Activated naive CD8-positive, alpha-beta T cell treated with anti-CD3 and anti-CD28 coated beads, Interleukin-2, amount 10 ng/mL, durations not matched to agents 7 days and 5 days (primary cell): ENCODE measurements at places on chromosomes 5 and 9. TPM values are rescaled to one million over a fixed set of nuclear protein-coding genes. Genes with fewer than 3 reads are reported as not detected.

Gene IGFBPL1
- not detected for total RNA-seq

Gene UNC13B
- total RNA-seq: 0.64 TPM

Gene GAPT
- total RNA-seq: 0.57 TPM

Gene BTNL3
- not detected for total RNA-seq

Gene BARHL1
- not detected for total RNA-seq

Gene PCDHB5
- total RNA-seq: not detected

DNA sequence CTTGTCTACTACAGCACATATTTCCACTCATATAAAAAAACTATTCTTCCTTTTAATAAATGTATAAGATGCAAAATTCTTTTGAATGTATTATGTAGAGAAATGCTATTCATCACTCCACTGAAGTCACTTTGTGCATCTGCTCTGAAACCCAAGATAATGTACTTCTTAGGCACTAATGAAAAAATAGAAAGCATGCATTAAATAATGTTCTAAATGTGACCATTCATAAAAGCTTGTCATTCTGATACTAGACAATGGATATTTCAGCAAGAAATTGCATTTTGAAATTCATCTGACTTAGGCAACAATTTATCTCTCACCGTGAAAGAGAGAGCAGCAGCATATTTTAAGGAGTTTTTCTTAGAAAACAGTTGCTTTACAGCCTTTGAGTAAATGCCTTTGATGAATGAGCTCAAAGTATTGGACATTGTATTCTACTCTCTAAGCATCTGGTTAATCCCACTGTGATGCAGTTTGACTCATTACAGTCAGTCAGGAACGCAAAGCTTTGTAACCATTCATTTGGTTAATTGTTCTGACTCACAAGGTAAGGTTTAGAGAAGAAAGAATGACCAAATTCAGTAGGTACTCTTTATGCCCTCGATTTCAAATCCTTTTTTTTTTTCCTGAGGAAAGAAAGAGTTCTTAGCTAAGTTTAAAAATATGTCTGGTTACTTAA, 2233.8 kb upstream of the C9orf72 start:
- H3K27ac ChIP-seq: no peak overlapping the region
- H3K4me3 ChIP-seq: no peak overlapping the region
- H3K27me3 ChIP-seq: no peaks in the 10 kb centered on the region
- H3K36me3 ChIP-seq: no peaks in the 10 kb centered on the region

DNA sequence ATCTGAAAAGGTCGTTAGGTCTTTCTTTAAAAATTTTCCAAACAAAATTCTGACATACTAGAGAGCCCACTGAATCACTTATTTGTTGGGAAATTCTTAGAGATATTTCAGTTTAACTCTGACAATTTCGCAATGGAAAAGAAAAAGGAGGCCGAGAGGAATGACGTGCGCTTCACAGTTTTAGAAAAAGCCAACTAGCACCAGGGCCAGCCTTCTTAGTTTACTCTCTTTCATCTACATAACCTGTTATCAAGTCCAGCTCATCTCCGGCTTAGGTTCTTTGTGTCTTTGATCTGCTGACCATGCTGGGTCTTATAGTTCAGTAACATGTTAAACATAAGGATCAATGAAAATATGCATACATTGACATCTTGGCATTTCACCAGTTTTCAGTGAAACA, 201.7 kb upstream of the TAS2R1 start:
- no peaks in the 10 kb centered on the region for H3K4me1 ChIP-seq
- DNase-seq: no peak
- H3K36me3 ChIP-seq: no peaks in the 10 kb centered on the region
- H3K27me3 ChIP-seq: no peaks in the 10 kb centered on the region
- no peak overlapping the region for H3K27ac ChIP-seq

DNA sequence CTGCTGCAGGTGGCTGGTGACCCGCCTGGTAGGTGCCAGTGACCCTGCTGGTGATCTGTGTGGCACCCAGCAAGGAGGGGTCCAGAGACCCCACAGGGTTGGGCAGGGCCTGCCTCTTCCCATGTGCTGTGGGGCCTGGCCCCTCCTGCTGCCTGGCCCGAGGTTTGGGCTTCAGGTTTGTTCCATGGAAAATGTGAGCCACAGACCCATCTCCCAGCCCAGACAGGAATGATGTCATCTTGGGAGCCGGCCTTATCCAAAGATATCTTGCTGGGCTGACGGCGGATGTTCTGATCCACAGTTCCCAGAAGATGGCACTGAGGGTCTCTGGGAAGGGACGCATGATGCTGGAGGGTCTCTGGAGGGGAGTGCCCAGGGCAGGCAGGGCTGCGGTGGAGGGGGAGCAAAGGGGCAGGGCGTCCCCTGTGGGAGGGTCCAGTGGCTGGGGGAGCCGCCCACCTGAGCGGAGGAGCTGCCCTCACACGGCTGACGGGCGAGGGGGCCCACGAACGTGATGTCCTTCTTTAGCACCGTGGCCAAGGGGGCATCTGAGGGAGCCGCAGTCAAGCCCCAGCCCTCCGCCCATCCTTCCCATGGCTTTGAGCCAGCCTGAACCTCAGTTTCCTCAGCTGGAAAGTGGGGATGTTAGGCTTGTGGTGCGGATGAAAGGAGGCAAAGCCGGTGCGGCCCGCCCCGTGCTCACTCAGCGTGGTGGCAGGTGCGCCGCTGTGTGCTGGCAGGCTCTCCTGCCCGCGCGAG, 68.1 kb downstream of the COL5A1 start:
- no peaks in the 10 kb centered on the region for H3K4me1 ChIP-seq
- H3K27ac ChIP-seq: no peak overlapping the region
- no peaks in the 10 kb centered on the region for H3K27me3 ChIP-seq
- H3K4me3 ChIP-seq: no peak overlapping the region
- DNase-seq: no peak

- H3K4me3 ChIP-seq: peak overlapping the region; percentile 88
- DNase-seq: no peak
- H3K27me3 ChIP-seq: no peaks in the 10 kb centered on the region
- H3K36me3 ChIP-seq: peaks cover 17% of the 10 kb centered on the region
- peak overlapping the region; percentile 98 for H3K27ac ChIP-seq
Measured at GRCh38 chr5:159208514-159209437, 577 bp downstream of the RNF145 start.

GRCh38 chr5:107578051-107578635, 92.6 kb downstream of the EFNA5 start:
- no peak for DNase-seq
- no peak overlapping the region for H3K27ac ChIP-seq
- no peaks in the 10 kb centered on the region for H3K36me3 ChIP-seq
- no peak overlapping the region for H3K4me3 ChIP-seq
- H3K27me3 ChIP-seq: peaks cover 34% of the 10 kb centered on the region
- no peaks in the 10 kb centered on the region for H3K4me1 ChIP-seq

- H3K4me3 ChIP-seq: no peak overlapping the region
- H3K4me1 ChIP-seq: no peaks in the 10 kb centered on the region
- H3K27me3 ChIP-seq: peaks cover 9% of the 10 kb centered on the region
- no peak for DNase-seq
- H3K36me3 ChIP-seq: no peaks in the 10 kb centered on the region
Measured at GRCh38 chr5:135635451-135635850, 56.7 kb upstream of the CXCL14 start.

GRCh38 chr5:175885813-175886212, 14.4 kb downstream of the CPLX2 start:
- no peak overlapping the region for H3K27ac ChIP-seq
- no peak overlapping the region for H3K4me3 ChIP-seq
- H3K27me3 ChIP-seq: peaks cover 4% of the 10 kb centered on the region
- H3K36me3 ChIP-seq: no peaks in the 10 kb centered on the region

DNA sequence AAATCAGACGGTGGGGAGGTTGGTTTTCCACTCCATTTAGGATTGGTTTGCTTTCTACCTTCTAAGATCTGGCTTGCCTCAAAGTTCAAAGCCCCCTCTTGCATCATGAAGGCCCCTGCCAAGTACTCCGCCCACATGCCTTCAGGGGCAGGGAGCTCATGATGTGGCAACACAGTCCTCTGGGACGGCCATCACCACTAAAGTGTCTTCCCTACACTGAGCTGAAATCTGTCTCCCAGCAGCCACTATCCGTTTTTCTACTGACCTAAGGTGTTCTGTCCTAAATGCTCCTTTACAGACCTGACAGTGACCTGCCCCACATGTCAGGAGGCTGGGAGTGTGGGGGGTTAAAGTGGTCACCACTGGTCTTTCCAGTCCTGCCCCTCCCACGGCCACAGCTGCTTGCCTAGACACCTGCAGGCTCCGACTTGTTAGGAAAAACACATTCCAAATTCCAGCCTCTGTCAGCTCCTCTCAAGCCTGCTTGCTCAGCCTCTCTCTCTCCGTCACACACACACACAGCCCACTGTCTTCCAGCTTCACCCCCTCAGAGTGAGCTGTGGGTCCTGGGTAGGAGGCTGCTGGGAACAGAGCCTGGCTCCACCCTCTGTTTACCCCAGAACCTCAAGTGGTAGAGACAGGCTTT, 44.9 kb downstream of the SHB start:
- no peak overlapping the region for H3K4me3 ChIP-seq
- H3K27ac ChIP-seq: no peak overlapping the region
- no peaks in the 10 kb centered on the region for H3K36me3 ChIP-seq
- no peaks in the 10 kb centered on the region for H3K4me1 ChIP-seq
- H3K27me3 ChIP-seq: peaks cover 2% of the 10 kb centered on the region
- DNase-seq: no peak

GRCh38 chr9:98356326-98356725, 100.9 kb upstream of the TBC1D2 start:
- no peaks in the 10 kb centered on the region for H3K4me1 ChIP-seq
- DNase-seq: no peak
- no peaks in the 10 kb centered on the region for H3K36me3 ChIP-seq
- H3K27ac ChIP-seq: no peak overlapping the region
- H3K27me3 ChIP-seq: peaks cover 11% of the 10 kb centered on the region

- H3K4me3 ChIP-seq: no peak overlapping the region
- H3K27ac ChIP-seq: no peak overlapping the region
- H3K4me1 ChIP-seq: no peaks in the 10 kb centered on the region
- H3K27me3 ChIP-seq: no peaks in the 10 kb centered on the region
- H3K36me3 ChIP-seq: no peaks in the 10 kb centered on the region
- no peak for DNase-seq
Measured at GRCh38 chr5:115417076-115417475, 120.6 kb upstream of the CCDC112 start.

DNA sequence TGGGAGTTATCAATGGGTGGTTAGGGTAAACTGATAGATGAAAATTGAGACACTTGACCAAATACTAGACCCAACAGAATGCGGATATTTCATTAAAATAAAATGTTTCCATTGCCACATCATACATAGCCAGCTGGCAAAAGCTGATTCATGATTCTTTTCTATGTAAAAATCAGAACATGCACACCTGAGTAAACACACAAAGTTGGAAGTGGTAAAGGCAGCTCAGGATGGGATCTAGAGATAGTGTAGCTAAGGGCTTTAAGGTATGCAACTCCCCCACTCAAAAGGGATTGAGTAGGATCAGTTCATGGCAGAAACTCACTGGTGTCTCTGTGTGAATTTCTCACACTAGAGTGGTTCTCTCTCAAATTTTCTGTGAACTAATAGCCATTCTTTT, 541.1 kb upstream of the GRAMD2B start:
- H3K27ac ChIP-seq: no peak overlapping the region
- no peaks in the 10 kb centered on the region for H3K36me3 ChIP-seq
- no peak overlapping the region for H3K4me3 ChIP-seq

DNA sequence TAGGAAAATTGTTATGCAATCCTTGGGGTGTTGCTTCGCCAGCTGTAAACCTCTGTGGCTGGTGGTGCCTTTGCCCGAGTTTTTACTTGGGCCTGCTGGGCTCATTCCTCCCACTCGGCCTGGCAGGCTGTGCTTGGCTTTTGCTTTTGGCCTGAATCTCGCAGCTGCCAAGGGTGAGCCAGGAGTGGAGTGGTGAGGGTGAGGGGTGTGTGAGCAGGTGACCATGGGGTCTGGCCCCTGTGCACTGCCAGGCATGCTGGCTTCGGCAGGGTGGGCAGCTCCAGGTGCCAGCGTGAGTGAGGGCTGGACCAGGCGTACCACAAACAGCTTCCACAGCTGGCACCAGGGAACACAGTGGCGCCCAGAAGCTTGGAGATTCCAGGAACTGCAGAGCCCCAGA, 12.6 kb upstream of the DHFR start:
- peaks cover 4% of the 10 kb centered on the region for H3K4me1 ChIP-seq
- DNase-seq: no peak
- H3K27me3 ChIP-seq: no peaks in the 10 kb centered on the region
- no peak overlapping the region for H3K27ac ChIP-seq

DNA sequence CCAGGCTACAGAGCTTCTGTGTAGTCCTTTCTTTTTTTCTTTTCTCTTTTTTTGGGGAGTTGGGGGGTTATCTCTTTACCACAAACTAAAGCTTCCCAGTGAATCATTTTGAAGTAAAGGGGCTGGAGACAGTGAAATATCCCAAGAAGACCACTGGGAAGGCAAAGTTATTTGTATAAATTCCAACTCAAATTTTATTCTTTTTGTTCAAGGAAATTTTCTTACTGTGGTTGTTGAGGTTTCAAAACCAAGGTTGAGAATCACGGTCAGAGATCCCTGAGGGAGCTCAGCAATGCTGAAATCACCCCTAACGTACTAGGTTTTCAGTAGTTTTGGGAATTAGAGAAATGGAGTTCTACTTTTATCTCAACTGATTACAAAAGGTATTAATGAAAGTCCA, 175.7 kb downstream of the ARHGEF28 start:
- no peak overlapping the region for H3K27ac ChIP-seq
- no peaks in the 10 kb centered on the region for H3K36me3 ChIP-seq
- peaks cover under 1% of the 10 kb centered on the region for H3K4me1 ChIP-seq
- no peak for DNase-seq

DNA sequence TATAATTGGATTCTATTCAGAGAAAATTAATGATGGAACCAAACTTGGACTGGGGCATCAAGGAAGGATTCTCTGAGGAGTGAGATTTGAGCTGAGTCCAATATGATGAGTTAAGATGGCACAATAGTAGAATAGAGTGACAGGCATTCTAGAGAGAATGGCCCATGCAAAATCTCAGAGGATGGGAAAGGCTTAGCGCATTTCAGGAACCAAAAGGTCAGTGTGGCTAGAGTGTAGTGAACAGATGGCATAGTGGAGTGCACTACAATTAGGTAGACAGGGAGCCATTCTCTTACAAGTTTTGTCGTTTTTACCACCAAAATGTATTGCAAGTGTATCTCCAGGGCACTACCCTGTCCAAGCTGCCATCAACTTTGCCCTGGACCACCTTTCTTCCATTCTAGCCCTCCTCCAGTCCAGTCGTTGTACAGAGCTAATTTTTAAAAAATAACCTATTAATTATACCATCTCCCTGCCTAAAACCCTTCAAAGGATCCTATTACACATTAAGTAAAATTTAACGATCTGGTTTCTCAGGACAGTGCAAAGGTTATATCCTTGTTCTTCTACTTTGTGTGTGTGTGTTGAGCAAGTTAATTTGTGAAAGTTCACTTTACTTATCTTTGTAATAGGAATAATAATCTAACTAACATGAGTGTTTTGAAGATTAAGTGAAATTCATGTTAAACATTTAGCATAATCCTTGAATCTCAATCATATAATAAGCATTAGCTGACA, 211.7 kb downstream of the COMMD10 start:
- H3K4me1 ChIP-seq: no peaks in the 10 kb centered on the region
- no peak overlapping the region for H3K27ac ChIP-seq
- H3K36me3 ChIP-seq: peaks cover 17% of the 10 kb centered on the region
- H3K27me3 ChIP-seq: no peaks in the 10 kb centered on the region
- DNase-seq: no peak
